ENCODE measurements at places on chromosomes 6 and 20. TPM values are rescaled to one million over a fixed set of nuclear protein-coding genes. Genes with fewer than 3 reads are reported as not detected.

Gene CDKN1A
- polyA plus RNA-seq, result 103 TPM

DNA sequence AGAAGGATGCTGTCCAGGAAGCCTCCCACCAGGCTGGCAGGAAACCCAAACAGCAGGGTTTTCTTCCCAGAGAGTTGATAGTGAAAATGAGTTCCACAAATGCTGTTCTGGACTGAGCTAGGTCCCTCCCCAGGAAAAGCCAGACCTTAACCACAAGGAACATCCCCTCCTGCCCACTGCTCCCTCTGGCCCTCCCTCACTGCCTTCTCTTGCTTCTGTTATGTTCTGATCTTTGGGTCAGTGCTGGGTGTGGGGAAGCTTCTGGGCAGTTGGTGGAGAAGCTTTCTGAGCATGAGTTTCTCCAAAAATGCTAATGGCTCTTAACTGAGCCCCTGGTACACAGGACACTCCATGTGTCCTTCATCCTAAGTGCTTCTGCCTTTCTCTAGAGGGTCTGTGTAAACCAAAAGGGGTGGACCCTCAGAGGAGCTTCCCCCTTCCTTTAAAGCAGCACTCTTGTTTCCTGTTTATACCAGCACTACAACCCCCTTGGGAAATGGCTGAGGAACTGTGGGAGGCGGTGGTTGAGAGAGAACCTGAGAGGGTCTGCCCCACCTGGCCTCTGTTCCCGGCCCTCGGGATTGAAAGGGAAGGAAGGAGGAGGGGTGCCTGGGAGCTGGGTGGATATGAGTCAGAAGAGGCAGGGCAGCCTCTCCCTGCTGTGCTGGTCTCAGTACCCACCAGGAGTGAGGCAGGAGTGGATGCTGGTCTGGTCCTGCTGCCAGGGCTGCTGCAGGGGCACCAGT, 42.0 kb downstream of the CDS2 start:
- no peak for DNase-seq

- DNase-seq, result no peak
Measured at GRCh38 chr6:137182654-137183073, 9.2 kb upstream of the IL22RA2 start.

GRCh38 chr6:29728173-29728874, 5.1 kb downstream of the HLA-F start:
- DNase-seq, result no peak

DNA sequence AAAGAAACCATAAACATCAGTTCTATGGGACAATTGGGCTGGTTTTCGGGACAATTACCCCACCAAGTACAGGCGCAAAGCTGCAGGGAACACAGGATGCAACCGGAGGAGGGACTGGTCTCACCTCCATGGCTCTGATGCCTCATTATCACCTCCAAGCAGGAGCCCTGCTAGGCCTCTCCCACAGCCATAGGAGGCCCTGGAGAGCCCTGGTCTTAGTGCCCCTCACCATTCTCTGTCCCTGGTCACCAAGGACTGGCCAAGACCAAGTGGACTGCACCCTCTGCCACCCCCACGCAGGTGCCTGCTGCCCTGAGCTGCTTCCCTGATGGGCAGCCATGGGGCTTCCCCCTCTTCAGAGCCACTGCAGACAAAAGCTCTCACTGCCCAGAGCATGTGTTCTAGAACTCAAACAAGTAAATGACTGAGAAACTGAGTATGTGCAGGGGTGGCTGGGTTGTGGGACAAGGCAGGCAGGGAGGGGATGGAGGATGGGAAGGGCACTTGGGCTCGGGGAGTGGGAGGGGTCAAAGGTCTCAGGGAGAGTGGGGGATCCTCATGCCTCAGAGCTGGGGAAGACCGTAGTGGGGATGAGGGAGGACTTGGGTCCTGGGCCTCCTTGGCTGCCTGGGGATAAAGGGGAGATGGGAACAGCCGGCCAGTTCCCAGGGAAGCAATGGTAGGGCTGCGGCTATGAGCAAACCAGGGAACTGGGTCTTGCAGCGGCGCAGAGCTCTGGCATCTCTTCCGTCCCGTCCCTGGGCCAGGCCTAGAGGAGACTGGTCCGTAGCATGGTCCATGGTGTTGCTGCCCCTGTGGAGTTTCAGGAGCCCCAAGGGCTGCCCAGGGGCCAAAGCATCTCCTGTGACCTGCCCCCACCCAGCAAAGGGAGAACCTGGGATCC, 435.1 kb downstream of the PREX1 start:
- DNase-seq, result no peak

DNA sequence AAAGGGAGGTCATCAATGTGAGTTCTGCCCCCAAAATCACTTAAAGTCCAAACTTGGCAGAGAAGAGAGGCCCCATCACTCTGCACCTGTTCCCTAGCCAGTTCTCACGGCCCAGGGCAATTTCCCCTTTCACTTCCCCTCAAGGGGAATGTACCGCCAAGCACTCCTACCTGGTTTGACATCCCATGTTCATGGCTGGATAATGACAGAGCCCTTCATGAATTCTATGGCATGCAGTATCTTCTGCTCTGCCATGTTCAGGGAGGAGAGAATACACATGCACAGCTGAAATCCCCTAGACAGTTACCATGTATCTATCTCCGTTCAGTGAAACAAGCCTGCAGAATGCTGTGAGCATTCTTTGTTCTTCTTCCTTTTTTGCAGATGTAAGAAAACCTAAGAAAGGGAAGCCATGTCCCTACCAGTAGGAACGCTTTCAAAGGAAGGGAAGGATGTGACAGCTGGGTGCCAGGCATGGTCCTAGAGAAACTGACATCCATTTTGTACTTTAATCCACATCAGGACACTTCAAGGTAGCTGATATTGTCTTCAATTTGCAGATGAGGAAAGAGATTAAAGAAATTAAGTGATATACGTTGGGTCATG, 79.8 kb upstream of the ARID1B start:
- DNase-seq, result no peak

Measured in brain (organoid and tissue), 16 donors.